ENCODE measurements at places on chromosomes 11 and 22.

- DNase-seq: no peak
These were observed 114.1 kb downstream of the SERGEF start for GRCh38 chr11:17898782-17899181.

DNA sequence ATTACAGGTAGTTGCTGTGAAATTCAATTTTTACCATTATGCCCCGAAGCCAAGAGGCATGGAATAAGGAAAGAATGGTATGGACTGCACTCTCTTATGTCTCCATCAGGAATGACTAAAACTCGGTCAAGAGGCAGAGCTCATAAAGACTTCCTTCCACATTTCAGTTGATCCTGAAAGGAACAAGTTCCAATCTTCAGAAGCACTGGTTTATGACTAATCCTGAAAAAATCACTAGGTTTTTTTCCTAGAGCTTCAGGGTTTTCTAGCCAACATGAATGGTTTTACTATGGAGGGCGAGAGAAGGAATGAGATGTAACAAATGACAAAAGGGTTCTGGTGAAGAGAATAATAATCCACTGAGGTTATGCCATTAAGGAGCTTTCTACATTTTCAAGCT, 832.2 kb downstream of the NTM start:
- DNase-seq: no peak

GRCh38 chr11:3723014-3723708, 52.0 kb upstream of the CHRNA10 start:
- no peak for DNase-seq

DNA sequence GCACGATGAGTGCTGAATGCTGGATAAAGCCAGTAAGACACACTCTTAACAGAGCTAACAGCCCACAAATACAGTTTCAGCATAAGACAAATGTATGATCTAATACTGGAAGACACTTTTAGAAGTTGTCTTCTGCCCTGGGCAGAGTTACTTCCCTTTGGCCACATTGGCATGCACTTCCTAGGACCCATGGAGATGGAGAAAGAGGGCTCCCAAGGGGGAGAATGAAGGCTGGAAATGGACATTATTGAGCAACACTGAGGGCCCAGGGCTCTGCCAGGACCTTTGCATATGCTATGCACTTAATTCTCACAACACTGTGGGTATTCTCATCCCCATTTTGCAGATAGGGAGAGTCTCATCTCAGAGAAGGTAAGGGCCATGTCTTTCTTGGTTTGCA, 123.1 kb downstream of the ADAMTS15 start:
- DNase-seq: no peak

DNA sequence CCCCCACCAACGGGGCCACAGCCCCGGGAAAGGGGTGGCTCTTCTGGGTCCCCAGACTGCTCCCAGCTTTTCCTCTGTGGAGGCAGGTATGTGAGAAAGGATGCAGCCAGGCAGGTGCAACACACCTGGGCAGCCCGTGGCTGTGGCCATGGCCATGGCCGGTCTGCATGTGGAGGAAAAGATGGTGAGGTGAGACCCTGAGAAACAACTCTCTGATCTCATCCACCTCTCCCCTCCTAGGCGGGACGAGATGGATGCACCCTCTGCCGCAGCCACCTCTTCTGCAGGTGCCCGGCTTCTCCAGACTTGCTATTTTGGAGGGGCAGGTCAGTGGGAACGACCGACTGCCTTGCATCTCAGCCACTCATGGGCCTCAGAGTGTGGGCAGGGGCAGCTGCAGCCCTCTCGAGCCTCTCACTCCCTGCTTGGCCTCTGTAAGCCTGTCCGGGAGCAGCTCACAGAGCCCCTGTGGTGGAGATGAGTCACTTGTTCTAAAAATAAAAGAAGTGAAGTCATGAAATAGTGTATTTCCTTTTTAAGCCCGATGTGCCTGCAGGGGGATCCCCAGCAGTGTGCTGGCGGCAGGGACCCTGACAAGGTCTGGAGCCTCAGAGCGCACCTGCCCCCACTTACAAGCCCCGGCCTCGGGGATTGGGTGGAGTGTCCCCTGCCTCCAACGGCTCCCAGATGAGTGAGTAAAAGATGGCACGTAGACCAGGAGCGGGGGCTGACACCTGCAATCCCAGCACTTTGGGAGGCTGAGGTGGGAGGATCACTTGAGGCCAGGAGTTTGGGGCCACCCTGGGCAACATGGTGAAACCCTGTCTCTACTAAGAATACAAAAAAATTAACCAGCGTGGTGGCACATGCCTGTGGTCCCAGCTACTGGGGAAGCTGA, 10.7 kb downstream of the SMIM38 start:
- peak; percentile 66 for DNase-seq

DNA sequence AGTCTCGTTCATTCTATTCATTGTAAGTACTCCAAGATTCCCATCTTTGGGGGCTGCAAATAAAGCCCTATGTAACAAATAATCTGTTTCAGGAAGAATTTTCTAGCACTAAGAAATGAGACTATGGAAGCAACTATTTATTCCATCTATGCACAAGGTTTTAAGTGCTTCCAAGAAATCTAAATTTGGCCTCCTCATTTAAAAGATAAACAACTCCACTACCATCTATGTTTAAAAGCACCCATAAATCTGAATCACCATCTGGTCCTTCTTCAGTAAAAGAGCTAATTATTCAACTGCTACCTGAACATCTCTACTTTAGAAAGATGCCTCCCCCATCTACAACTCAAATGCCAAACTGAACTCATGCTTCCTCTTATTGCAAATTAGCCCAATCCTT, 547.3 kb upstream of the LRRC4C start:
- DNase-seq: no peak

- no peak for DNase-seq
These were observed 421.8 kb upstream of the ANO3 start for GRCh38 chr11:25910086-25910485.

- no peak for DNase-seq
These were observed 752.3 kb downstream of the OPCML start for GRCh38 chr11:132780046-132780445.

DNA sequence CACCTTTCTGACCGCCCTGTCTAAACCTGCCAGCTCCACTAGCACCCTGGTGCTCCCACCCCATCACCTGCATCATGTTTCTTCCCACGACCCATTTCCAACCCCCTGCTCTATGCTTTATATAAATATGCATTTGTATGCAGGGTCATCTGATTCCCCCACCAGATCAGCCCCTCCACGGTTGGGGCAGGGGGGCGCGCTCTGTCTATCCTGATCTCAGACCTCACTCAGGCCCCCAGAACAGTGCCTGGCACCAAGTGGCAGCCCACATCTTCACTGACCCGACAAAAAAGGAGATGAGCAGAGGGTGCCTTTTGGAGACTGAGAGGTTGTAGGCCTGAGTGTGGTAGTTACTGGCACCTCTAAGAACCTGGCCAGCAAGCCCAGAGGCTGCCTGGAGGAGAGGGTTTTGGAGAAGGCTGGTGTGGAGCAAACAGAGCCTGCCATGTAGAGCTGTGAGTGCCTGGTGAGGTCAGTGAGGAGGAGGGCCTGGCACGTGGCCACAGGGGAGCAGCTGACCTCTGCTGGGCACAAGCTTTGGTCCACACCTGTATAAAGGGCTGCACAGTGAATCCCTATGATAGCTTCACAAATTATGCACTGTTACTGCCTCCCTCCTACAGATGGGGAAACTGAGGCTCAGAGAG, 86.3 kb upstream of the RTL6 start:
- no peak for DNase-seq

- DNase-seq: no peak
These were observed 28.9 kb downstream of the AP1B1 start for GRCh38 chr22:29359469-29359868.

DNA sequence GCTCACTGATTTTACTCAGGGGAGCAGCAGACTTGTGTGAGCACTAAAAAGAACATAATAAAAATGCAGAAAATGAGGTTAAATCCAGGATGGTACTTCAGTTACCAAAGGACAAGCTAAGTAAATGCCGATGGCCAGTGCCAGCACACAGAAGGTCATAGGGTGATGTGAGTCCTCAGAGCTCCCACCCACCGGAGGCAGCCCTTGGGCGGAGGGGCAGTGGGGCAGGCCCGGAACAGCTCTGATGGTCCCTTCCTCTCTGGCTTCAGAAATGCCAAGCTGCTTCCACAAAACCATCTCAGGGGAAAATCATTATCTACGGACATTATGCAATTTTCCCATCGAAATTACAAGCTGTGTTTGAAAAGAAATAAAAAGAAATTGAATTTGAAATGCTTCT, 124.5 kb downstream of the RRAS2 start:
- DNase-seq: no peak

- no peak for DNase-seq
These were observed 11.0 kb downstream of the TNKS1BP1 start for GRCh38 chr11:57313788-57314135.

GRCh38 chr11:46666516-46666915, 33.9 kb downstream of the ARHGAP1 start:
- DNase-seq: no peak

DNA sequence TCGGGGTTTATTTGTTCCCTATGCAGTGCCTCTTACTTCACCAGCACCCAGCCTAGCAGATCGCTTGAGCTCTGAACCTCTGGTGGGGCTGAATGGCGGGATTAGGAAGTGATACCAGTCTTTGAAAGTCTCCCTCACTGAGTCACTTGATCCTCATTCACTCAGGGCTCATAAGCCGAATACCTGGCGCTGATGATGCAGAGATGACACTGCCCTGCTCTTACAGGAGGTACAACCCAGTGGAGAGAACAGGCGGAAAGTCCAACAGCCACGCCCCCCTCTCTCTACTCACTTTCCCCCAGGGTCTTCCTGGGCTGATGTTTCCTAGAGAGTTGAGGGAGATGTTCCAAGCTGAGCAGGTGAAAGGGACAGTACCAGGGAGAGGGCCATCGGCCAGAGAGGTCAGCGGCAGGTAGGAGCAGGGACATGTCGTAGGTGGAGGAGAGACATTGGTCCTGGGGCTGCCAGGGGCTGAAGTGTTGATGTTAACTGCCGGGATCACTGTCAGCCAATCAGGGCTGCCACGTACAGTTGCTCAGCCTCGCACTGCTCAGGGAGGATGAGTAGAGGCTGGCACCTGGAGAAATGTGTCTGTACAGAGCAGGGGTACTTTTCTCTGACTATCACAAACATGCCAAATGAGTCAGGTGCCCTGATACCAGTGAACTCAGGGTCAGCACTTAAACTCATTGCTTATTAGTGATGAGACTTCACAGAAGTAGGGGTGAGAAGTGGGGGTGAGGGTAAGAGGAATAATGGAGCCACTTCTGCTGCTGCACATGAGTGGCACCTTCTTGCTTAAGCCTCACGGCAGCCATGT, 9.9 kb upstream of the APOBEC3A start:
- no peak for DNase-seq

DNA sequence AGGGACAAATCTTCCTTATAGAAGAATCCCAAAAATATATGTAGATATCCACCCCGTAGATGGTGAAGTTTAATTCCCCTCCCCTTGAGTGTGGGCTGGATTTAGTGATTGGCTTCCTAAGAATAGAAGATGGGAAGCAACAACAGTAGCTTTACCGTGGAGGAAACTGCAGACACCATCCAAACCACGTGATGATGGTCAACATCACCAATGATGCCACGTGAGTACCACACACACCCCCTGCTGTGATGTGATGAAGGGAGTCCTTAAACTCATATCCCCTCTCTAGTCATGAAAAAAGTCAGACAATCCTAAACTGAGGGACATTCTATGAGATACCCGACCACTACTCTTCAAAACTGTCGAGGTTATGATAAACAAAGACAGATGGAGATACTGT, 76.4 kb upstream of the SLC22A12 start:
- no peak for DNase-seq

- no peak for DNase-seq
These were observed 37.6 kb upstream of the MTNR1B start for GRCh38 chr11:92931746-92932422.

GRCh38 chr22:19941365-19942082, at the start of the genes COMT and TXNRD2:
TSS of gene COMT (plus strand) at chr22:19941772. CDS start at chr22:19962527, 20,755 bp downstream.
TSS of gene TXNRD2 (minus strand) at chr22:19941818. CDS start at chr22:19941803, 15 bp downstream.
- DNase-seq: peak; percentile 49

DNA sequence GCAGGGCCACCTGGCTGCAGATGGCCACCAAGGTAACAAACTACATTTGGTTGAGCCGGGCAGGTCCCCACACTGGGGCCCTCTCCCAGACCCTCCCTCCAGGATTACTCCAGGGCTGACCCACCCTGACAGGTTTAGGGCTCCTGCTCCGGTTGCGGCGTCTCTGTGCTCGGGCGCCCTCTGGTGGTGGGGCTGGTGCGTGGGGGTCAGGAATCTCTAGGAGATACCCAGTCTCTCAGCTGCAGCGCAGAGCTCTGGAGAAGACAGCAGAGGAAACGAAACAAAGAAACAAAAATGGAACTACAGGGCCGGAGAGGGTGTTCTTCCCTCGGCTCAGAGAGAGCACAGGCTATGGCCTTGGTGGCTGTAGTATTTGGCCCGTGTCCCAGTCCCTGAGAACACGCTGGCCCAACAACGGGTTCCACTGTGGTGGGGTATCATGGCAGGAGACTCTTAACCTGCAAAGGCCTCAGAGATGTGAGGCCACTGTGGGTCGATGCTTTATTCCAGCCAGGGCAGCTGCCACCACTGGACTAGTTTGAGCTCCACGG, 2.4 kb downstream of the C11orf96 start:
- no peak for DNase-seq

GRCh38 chr11:64492561-64492960, 98.5 kb upstream of the SLC22A12 start:
- no peak for DNase-seq

DNA sequence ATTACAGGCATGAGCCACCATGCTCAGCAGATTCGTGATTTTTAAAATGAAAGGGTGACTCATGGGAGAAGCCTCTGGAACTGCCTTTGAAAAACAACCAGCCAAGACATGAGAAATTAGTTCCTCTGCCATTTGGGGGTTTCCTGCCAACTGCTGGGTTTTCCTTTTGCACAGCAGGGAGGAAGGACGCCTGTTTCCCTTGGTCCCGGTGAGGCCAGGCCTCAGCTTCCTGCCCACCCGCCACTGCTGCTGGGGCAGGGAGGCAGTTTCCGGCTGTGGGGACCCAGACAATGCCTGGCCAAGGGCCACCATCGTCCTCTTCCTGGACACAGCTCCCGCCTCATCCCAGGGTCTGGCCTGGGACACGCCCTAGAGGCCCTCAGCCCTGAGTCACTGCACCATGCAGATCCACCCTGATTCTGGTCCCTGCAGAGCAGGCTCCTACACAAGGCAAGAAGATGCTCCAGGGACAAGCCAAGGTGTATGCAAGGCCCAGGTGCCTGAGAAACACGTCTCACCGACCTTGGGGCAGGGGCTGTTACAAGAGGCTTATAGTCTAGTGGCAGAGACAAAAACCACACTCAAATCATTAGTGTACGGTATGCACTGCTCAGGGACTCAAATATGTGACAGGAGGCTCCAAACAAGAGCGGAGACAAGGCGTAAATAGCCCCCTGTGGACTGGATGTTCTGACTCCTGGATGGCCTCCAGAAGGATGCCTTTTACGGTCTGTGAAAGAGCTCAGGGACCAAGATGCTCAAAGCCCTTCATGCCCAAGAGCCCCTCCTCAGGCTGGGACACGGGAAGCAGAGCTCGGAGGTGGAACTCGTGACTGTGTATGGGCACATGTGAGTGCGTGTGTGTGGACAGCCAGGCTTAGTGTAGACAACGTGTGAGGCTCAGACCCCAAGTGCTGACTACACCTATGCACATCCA, 10.0 kb downstream of the PPM1F start:
- DNase-seq: no peak

Measured in NT2/D1 (cell line).